ENCODE measurements at places on chromosomes 12 and 14.

GRCh38 chr14:89996963-89997362, 41.2 kb downstream of the TDP1 start:
- no peak for DNase-seq

DNA sequence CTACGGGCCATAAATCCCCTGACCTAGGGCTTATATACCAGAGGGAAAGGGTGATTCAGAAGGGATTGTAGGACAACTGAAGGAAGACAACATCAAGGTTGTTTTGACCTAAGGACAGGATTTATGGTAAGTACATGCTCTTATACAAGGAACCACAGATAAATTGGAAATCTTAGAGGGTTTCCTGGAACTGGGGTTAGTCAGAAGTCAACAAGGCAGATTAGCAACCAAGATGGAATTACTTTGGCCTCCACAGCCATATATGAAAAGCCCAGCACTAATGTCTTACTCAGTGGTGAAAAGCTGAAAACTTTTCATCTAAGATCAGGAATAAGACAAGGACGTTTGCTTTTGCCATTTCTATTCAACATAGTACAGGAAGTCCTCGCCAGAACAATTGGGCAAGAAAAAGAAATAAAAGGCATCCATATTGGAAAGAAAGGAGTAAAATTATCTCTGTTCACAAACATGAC, 5.4 kb downstream of the TMBIM4 start:
- no peak for DNase-seq

DNA sequence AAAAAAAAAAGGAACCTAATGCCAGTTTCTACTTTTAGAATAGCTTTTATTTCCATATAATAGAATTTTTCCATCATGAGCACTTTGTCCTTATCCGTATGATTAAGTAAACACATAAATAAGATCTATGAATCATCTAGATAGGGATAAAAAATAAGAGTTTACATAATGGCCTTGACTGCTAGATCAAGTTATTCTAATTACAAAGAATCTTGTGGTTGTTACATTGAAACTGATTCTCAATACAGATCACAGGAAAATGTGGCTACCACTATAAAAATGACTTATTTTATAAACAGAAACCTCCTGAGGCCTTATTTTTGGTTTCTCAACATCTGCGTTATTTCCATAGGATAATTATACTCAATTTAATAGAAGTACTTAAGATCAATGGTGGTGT, 34.4 kb upstream of the NDUFA12 start:
- no peak for DNase-seq

DNA sequence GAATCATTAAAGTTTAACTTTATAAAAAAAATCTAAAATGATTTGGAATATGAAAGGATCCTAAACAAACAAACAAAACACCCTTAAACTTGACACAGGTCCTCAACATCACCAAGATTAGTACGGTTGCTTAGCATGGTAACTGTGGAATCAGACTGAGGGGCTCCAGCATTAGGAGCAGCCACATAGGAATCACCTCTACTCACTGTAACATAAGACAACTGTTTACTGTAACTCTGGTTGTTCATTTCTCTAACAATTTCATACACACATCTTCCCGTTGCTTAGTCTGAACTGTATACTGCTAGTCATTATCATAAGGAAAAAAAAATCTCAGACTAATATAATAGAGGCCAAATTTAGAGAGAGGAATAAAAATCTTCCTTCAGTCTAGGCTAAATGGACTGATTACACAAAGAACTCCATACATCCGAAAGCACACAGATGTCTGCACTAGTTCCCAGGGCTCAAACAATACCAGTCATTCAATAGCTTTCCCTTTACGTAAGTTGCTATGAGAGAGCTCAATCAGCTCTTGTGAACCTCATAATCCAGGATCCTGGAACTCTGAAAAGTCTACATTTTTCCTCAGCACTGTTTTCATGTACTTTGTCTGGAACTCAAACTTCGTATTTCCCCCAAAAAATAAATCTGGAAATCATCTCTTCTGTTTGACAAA, 26.0 kb downstream of the LRP6 start:
- no peak for DNase-seq

- no peak for DNase-seq
These were observed 24.3 kb upstream of the SMUG1 start for GRCh38 chr12:54213079-54213478.

- DNase-seq = no peak
These were observed 49.2 kb upstream of the BCAT1 start for GRCh38 chr12:24997970-24998582.

DNA sequence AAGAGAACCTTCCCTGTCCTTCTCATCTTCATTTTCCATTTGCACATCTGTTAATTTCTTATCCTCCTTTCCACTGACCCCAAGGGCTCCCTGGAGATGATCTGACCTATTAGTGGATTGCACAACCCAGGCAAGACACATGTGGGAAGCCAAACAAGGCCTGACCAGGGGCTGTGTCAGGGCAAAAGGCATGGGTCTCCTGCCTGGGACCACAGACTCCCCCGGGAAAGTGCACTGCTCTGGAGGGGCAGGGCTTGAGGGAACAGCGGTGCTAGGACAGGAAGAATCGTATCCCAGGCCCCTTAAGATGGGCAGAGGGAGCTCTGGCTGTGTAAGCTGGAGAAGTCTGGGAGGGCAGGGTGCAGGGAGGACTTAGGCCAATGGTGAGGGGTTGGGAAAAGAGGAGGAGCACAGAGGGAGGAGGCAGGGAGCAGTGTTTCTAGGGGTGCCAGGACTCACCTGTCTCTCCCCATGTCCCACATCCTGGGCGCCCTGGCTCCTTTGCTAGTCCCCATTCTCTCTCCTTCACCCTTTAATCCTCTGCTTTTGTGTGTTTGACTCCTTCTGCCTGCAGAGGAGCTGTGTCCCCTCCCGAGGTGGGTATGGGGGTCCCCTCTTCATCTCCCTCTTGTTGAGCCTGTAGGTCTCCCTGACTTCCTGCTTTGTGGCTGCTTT, 25.3 kb downstream of the PLEKHG3 start:
- no peak for DNase-seq

DNA sequence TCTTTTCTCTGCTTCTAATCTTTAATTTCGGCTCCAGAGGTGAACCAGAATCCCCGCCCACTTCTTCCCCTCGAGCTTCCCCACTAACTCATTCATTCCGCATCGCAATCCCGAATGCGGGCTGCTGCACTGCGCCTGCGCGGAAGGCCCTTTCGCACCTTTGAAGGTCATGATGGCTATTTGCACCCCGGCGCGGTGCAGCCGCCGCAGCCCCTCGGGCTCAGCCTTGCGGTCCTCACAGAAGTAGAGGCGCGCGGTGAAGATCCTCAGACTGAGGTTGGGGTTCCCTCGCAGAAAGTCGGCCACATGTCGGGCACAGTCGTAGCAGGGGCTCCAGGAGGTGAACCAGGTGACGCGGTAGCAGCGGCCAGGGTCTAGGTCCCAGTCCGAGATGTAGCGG, 7.6 kb downstream of the AICDA start:
- DNase-seq = no peak

GRCh38 chr14:105072381-105072861, 7.2 kb upstream of the GPR132 start:
- DNase-seq = no peak

GRCh38 chr12:22399464-22400180, 65.1 kb upstream of the ST8SIA1 start:
- no peak for DNase-seq

Data from esophagus squamous epithelium (tissue), 5 donors.